Osteoblast (primary cell): ENCODE measurements at places on chromosomes 16 and 17. TPM values are rescaled to one million over a fixed set of nuclear protein-coding genes. Genes with fewer than 3 reads are reported as not detected.

C16orf54 gene
- total RNA-seq, result 0.59 and 0.72 TPM in 2 replicates

PTGES3L gene
- under 0.01 and 0.29 TPM in 2 replicates for total RNA-seq

TAOK1 gene
- 53.6 and 68.4 TPM in 2 replicates for total RNA-seq

TMEM95 gene
- not detected in 2 replicates for total RNA-seq

CNGB1 gene
- not detected in 2 replicates for total RNA-seq

CDH3 gene
- 0.36 and 0.59 TPM in 2 replicates for total RNA-seq

DYNLRB2 gene
- 0.29 TPM in 1 of 2 replicates, not detected in the other for total RNA-seq

RBFOX1 gene
- not detected in 2 replicates for total RNA-seq

KCNJ2 gene
- 5.1 and 13.3 TPM in 2 replicates for total RNA-seq

KIF18B gene
- total RNA-seq, result 0.72 and 1.2 TPM in 2 replicates

CNTNAP1 gene
- total RNA-seq, result 18.6 and 19.2 TPM in 2 replicates

XPO6 gene
- 82.2 and 102 TPM in 2 replicates for total RNA-seq

OR1A1 gene
- total RNA-seq, result not detected in 2 replicates

CCL4L2 gene
- not detected in 2 replicates for total RNA-seq

DNA sequence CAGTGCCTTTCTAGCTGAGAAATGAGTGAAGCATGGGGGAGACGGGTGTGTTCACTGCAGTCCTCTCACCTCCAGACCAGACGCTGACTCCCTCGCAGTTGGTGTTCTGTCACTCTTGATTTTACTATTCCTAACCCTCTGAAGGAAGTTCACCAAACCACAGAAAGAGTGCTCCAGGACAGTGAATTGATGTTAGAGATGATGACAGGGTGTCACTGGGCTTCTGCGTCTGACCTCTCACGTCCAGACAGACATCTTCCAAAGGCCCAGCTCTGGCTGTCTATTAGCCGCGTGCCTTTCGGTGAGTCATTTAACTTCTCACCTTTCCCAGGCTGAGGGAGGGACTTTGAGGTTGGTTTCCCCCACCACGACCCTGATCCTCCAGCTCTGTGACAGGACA is 8.2 kb downstream of the CRAMP1 start:
- DNase-seq, result peak; percentile 26

DNA sequence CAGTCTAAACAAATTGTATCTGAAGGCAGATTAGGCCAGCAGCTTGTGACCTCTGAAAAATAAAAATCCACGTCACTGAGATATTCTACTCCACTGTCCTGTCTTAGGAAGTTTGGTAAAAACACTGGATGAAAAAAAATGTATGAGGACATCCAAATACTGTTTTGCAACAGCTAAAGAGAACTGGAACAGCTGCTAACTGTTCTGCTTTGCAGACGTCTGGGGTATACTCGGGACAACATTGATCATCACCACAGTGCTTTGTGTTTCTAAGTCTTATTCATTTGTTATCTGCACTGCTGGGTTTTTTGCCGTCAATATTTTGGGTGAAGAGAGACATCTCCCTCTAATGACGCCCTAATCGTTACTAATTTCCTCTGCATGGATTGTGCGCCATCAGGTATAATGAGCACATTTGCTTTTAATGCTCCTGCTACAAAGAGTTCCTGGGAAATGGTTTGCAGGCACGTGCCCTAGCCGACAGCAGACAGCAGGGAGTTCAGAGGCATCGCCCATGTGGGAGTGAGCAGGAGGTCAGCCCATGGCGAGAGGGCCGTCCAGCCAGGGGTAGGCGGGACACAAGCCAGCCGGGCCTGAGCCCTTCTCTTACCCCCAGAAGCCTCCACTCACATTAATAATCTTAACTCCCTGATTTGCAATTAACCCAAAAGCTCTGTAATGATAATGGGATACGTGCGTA is 87.0 kb downstream of the CBLN1 start:
- DNase-seq, result no peak

DNA sequence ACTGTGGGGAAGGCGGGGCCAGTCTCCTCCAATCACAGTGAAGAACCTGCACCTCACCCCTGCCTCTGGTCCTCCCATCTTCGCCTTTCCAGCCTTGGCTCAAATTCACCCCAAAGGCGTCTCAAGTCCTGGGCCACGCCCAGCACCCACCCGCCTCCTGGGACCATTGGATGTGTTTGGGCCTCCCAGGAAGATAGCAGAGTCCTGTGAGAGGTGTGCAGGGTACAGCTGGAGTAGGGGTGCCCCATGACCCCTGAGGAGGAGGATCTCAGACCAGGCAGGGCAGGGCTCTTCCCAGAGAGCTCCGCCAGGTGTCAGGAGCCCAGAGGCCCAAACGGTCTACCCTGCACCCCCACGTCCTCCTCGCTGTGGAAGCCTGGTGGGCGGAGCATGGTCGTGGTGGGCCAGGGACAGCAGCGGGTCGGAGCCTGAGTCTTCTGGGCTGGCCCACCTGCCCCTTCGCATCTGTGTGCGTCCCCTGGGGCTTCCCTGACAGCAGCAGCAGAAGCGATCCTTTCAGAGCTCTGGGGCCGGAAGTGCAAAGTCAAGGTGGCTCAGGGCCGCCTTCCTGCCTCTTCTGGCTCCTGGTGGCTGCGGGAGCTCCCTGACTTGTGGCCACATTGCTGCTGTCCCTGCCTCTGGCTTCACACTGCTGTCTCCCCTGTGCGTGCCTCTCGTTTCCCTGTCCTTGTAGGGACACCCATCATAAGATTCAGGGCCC is 34.9 kb upstream of the ZNF469 start:
- peak; percentile 80 for DNase-seq

DNA sequence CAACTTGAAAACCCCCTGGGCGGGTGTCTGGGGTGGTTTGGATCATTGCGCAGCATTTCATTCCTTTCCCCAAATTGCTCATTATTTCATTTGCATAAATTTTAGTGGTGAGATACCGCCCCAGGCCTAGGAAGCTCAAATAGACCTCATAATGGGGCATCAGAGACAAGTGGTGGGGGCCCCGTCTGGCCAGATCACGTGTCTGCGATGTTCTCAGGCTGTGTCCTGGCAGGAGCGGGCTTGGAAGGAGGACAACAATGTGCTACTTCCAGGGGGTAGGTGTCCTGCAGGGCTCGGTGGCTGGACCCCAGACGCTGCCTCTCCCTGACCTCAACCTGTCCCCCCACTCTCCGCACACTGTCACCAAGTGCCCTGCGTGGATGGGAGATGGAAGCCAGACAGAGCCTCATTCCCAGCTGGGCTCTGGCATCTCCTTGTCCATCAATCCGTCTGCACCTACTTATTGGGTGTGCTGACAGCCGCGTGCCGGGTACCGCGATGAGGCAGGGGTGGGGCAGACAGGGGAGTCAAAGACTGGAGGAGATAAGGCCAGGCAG is 116.9 kb downstream of the NTN1 start:
- peak; percentile 30 for DNase-seq

GRCh38 chr17:47739150-47739549 is 6.1 kb downstream of the TBX21 start:
- peak; percentile 15 for DNase-seq

GRCh38 chr17:76538281-76538931 is 897 bp upstream of the CYGB start:
- peak; percentile 93 for DNase-seq

DNA sequence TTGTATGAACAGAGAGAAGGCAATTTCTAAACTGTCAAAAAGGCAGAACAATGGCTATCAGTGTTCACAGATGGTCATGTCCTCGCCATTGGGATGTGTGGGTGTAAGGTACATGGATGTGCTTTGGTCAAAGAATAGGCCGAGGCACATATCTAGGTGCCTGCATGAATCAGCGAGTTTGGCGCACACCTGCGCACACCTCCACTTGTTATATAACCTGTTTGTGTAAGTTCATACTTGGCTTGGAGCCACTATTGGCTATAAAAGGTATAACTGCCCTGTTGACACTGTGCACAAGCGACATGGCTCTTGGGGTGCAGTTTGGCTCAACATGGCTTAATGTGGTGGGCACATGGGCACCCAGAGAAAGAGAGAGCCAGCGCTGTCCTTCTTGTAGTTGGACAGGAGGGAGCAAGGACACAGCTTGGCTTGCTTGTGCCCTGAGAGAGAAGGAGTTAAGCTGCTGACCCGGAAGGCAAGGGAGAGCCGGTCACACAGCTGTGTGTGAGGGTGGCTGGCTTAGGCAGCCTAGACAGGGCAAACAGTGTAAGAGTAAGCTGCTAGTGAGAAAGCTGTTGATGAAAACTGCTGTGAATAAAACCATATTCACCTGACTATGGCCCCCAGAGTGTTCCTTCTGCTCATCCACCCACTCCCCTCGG is 499.1 kb downstream of the KCNJ2 start:
- DNase-seq, result no peak

GRCh38 chr16:67922221-67922620 is 9.4 kb downstream of the CTRL start:
- no peak for DNase-seq

DNA sequence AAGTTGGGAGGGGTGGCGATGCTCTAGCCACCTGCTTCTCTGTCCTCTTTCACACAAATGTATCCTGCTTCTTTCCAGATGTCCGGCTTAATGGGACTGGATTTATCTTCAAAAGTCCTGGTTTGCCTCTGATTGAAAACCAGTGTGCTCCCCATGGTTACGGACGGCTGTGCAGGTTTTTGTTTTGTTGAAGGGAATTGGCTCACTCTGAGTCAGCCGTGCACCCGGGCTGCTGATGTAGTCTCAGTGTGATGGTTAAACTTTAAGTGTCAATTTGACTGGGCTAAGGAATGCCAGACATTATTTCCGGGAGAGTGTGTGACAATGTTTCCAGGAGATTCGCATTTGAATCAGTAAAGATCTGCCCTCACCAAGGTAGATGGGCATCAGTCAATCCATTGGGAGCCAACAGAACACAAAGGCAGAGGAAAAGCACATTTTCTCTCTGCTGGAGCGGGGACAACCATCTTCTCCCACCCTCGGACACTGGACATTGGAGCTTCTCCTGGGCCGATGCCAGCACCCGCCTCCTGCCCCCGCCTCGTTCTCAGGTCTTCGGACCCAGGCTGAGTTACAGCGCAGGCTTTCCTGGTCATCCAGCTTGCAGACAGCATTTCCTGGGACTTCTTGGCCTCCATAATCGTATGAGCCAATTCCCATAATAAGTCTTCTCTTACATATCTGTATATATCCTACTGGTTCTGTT is 126.9 kb upstream of the TNRC6C start:
- DNase-seq, result peak; percentile 98

DNA sequence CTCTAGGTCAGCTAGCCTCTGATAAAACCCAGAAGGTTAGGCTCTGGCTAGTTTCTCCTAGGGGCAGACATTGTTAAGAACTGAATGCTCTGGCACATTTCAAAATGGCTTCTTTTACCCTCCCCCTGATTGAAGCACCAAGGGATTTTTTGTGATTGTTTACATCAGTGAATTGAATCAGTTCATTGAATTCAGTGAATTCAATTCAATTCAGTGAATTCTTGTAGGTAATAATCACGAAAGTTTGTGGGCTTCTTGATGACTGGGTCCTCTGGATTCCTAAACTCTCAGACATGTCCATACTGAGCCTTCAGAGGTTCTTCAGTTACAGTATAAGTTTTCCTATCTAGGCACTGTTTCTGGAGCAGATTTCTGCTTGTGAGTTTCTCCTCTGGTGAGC is 135.2 kb upstream of the ELAC2 start:
- DNase-seq, result peak; percentile 26

DNA sequence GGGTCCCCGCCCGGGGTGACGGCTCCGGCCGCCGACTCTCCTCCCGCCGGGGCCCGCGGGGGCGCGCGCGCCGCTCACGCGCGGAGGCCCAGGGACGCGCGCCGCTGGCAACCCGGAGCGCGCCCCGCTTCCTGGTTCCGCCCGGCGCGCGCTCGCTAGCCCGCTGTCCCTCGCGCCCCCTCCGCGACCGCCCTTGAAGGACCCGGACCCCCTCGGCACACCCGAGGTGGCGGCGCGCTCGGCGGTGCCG is at the start of gene STAT5B:
STAT5B (minus strand) TSS at position 33 of the 250 bp plus-strand sequence. CDS start 44,264 bp downstream, outside the sequence.
- DNase-seq, result peak; percentile 99

GRCh38 chr17:47604598-47604927 is 45.2 kb upstream of the KPNB1 start:
- peak; percentile 46 for DNase-seq

DNA sequence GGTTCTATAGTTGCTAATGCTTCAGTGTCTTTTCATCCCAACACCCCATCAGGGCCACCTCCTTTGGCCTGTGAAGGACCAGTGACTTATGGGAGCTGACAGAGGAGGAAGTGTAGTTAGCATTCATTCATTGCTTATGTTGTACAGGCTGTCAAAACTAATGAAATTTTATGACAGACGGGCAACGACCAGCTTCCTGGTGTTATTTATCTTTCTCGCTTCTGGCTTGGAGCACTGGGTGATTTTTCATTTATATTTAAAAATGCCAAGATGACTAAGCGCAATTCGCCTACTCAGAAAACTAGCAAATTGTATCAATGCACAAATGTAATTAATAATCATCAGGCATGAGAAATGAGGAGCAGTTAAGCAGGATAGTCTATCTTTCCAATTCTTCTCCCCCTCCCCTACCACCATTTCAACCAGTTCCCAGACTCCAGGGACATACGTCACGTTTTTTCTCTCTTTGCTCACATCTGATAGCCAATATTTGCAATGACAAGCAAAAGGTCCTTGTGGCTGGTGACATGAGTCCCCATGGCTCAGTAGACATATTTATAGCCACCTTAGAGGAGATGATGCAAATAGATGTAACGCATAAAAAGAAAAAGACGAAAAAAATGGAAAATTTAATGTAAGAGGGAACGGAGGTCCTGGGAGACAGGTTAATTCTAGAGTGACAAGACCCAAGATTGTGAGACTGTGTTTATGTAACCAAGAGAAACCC is 11.2 kb downstream of the CDRT15 start:
- DNase-seq, result no peak
